ENCODE measurements at places on chromosomes 6 and 20. TPM values are rescaled to one million over a fixed set of nuclear protein-coding genes. Genes with fewer than 3 reads are reported as not detected.

DNA sequence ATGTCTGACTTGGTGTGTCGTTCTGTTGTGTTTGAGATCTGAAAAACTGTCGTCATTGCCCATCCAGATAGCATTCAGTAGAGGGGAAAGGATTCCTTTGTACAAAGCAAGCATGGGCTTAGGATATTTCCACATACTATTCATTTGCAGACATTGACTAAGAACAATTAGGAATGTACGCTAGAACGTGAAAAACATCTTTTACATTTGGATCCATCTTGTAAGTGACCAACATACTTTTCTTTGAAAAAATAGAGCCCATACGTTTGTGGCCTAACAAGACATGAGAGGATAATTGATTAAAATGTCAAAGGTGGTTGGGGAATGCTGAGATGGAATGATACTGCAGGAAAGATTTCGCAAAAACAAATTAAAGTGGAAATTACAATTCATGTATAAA, 225.8 kb upstream of the QKI start:
- no peak for DNase-seq

DNA sequence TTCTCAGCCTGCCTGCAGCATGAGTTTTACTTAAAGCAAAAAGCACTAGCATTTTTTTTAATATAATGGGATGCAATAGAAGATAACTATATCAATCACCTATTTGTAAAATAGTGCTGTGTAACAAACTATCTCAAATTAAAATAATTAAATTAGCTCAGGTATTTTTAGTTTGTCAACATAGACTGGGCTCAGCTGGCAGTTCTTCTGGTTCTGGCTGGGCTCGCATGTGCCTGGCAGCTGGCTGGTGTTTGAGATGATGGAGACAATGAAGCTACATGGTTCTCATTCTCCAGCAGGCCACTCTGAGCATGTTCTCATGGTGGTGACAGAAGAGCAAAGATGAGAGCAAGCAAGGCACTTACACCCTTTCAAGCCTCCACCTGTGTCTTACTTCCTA, 181.0 kb downstream of the PLCB1 start:
- no peak for DNase-seq

DNA sequence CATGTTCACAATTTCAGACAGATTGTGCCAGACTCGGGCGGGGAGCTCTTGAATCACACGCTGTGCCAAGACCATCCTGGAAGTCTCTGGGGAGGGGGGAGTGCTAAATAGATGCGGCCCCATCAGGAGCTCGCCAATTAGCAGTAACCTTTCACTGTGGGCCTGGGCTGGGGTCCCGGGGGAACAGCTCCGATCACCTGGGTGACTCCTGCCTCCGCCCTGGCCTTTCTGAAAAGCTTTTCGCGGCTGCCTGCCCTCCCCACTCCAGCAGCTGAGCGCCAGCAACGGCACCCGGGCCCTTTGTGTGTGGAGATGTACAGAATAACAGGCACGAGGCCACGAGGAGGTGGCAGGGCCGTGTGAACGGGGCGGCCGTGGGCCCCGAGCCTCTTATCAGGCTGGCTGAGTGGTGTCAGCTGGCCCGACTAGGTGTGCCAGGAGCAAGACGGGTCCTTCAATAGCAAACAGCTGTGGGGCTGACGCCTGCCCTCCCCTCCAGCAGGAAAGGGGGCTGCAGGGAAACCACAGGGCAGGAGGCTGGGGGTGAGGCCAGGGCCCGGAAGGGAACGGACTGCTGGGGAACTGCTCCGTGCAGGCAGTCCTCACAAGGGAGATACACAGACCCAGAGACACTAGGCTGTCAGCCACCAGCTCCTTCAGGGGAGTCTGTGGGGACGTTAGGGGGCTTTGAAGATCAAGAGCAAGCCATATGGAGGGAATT, 56.8 kb downstream of the NOL4L start:
- peak; percentile 74 for DNase-seq

DNA sequence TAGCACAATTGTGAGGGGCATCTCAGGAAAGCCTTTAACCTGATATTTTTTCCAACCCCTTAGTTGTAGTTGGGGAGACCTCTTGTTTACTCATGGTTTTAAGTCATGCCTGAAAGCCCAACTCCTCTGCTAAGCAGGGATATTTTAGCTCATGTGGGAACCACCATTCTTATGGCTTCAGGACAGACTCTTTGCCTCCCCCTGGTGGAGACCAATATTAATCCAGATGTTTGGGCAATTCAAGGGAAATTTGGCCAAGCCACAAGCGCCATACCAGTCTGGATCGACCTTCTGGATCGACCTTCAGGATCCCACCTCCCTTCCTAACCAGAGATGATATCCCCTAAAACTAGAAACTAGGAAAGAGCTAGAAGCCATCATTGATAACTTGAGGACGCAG, 211.2 kb downstream of the C6orf118 start:
- DNase-seq, result no peak

GRCh38 chr6:30645989-30646388, 944 bp upstream of the C6orf136 start:
- DNase-seq, result no peak

- no peak for DNase-seq
Measured at GRCh38 chr6:161453558-161453957, 179.7 kb upstream of the AGPAT4 start.

DNA sequence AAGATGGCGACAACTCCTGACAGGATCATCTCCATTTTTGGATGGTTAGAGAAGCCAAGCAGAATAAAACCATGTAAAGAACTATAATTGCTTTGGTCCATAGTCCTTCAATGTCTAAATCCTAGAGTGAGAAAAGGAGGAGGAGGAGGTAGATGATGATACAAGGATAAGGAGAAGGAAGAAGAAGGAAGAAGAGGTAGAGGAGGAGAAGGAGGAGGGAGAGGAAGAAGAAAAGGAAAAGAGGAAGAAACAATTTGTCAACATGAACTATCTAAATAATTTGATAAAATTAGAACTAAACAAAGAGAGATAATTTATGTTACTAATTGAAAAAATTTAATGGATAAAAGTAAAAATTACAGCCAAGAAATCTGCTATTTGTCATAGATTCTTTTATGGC, at the start of gene OR2W1:
OR2W1 (minus strand) TSS at position 101 of the 400 bp plus-strand sequence; CDS start at position 101, 0 bp downstream.
- DNase-seq, result no peak

DNA sequence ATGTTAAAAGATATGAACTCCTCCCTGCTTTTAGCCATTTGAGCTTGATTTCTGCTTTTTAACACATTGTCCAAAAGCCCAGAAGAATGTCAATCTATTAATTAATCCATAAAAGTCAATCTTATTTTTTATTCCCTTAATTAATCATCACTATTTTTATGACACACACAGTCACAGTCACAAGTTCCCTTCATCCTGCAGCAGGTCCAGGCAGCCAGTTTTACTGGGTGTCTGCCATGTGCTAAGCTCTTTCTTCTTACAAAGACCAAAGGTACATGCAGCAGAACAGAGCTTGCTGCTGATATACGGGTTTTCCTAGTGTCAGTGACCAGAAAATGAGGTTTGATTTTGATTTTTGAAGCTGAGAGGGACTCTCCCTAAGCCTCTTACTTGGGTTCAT, 53.3 kb upstream of the SLC22A23 start:
- DNase-seq, result no peak

DNA sequence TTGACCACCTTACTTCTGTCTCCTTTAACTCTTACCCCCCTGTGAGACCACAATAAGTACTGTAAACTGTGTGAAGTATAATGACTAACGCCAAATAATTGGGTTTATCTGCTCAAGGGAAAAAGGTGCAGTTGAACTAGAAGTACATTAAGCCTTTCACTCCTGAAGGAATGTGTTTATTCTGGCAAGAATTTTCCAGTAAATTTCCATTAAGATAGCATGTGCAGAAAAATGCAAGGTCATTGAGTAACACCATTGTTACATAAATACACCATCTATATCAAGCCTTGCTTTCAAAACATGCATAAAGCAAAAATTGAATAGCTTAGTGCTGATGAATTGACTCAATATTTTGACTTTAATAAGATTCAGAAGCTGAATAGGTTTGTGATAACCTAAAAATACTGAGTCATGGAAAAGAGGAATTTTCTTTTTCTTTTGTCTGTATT, 65.4 kb downstream of the ARHGAP18 start:
- no peak for DNase-seq

DNA sequence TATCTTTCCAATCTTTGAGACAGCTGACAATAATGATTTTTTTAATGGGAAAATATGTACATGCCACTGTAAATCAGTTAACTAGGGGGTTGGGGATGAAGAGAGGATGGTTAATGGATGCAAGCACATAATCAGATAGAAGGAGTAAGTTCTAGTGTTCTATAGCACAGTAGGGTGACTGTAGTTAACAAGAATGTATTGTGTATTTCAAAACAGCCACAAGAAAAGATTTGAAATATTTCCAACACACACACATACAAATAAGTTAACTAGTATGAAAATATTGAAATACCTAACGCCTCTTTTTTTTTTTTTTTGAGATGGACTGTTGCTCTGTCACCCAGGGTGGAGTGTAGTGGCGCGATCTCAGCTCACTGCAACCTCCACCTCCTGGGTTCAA, 153.4 kb upstream of the SALL4 start:
- no peak for DNase-seq

Gene EFCAB8
- 0.14 TPM for polyA plus RNA-seq

Gene MUCL3
- polyA plus RNA-seq, result 1.2 TPM

Gene RAET1G
- not detected for polyA plus RNA-seq

Gene MAP3K5
- 6.7 TPM for polyA plus RNA-seq

Gene ATP6V1G2
- 1.9 TPM for polyA plus RNA-seq

Gene CST4
- polyA plus RNA-seq, result not detected

Gene BPIFB4
- not detected for polyA plus RNA-seq

Gene RAB32
- polyA plus RNA-seq, result 7.9 TPM
